IMR-90 (cell line): ENCODE measurements at places on chromosomes 7 and 10. TPM values are rescaled to one million over a fixed set of nuclear protein-coding genes. Genes with fewer than 3 reads are reported as not detected.

GRCh38 chr7:159031750-159032149 lies 112.9 kb downstream of the VIPR2 start:
- no peaks in the 10 kb centered on the region for H3K36me3 ChIP-seq
- DNase-seq, result no peak
- H3K4me1 ChIP-seq, result no peaks in the 10 kb centered on the region; the same call in 1 of the 2 replicates
- H3K4me3 ChIP-seq, result no peak overlapping the region
- no peak overlapping the region for H3K27ac ChIP-seq

The WDFY4 gene
- not detected in 2 replicates for total RNA-seq

GRCh38 chr10:116043304-116043703 lies 229.7 kb downstream of the GFRA1 start:
- H3K4me3 ChIP-seq, result no peak overlapping the region
- H3K36me3 ChIP-seq, result no peaks in the 10 kb centered on the region
- no peak for DNase-seq
- H3K27me3 ChIP-seq, result no peaks in the 10 kb centered on the region

The AKR1C2 gene
- 0.28 and 0.36 TPM in 2 replicates for total RNA-seq

DNA sequence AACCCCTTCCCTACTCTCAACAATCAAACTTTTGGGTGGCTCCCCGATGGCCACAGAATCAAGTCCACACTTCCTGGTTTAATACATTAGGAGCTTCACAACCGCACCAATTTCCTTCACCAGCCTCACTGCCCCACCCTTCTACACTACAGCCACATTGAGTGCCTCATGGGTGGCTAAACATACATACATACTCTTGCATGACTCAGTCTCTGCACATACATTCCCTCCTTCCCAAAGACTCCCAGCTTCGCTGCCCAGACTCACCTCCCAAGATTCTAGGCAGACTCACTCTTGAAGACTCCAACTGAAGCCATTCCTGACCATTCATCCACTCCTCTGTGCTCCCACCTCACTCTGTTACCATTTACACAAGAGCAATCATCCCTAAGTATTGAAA lies 15.9 kb downstream of the VPS41 start:
- peaks cover 2% of the 10 kb centered on the region; the same call in 1 of the 2 replicates for H3K36me3 ChIP-seq
- no peak overlapping the region for H3K27ac ChIP-seq
- peak; percentile 62 for DNase-seq
- H3K4me1 ChIP-seq, result peaks cover 2% of the 10 kb centered on the region
- H3K27me3 ChIP-seq, result no peaks in the 10 kb centered on the region
- no peak overlapping the region for H3K4me3 ChIP-seq

DNA sequence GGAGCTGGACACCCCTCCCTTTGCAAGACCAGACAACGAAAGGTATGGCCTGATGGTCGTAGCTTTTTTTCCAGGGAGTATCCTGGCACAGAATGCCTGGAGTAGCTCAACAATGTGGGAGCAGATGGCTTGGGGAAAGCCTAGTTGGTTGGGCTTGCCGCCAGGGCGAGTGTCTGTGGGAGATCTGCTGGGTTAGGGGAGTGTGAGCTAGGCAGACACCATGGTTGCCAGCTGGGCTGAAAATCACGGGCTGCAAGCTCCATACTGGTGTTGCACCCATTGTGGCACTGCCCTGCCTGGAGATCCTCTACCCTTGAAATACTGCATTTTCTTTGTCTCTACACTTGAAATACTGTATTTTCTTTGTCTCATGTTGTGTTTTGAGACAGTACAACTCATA lies 538.3 kb downstream of the PCDH15 start:
- H3K27me3 ChIP-seq, result no peaks in the 10 kb centered on the region
- no peaks in the 10 kb centered on the region for H3K36me3 ChIP-seq
- no peak for DNase-seq
- no peak overlapping the region for H3K27ac ChIP-seq
- no peak overlapping the region for H3K4me3 ChIP-seq

The CUBN gene
- 0.54 and 0.83 TPM in 2 replicates for total RNA-seq

DNA sequence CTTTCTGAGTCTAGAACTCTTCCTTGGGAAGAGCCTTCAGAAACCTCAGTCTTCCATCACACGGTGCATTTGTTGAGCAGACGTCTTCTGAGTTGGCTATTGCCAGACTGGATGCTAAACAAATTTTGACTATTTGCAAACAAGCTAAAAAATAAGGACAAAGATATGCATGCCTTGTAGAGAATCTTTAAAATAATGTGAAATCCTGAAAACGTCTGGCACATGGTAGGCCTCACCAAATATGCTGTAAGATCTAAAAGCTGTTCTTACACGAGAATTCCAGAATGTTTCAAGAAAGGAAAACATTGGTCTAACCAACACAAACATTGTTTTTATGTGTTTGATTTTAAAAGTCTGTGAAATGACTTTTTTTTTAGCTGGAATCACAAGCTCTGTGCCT lies 11.3 kb downstream of the ZNF467 start:
- H3K27me3 ChIP-seq, result peaks cover 23% of the 10 kb centered on the region
- no peak overlapping the region for H3K27ac ChIP-seq
- no peaks in the 10 kb centered on the region for H3K36me3 ChIP-seq
- no peak overlapping the region for H3K4me3 ChIP-seq

GRCh38 chr7:93018716-93019115 lies 99.1 kb downstream of the SAMD9 start:
- peak overlapping the region; percentile 100 for H3K27ac ChIP-seq
- H3K4me1 ChIP-seq, result peaks cover 35% of the 10 kb centered on the region
- H3K27me3 ChIP-seq, result no peaks in the 10 kb centered on the region
- no peaks in the 10 kb centered on the region for H3K36me3 ChIP-seq
- H3K4me3 ChIP-seq, result no peak overlapping the region
- DNase-seq, result peak; percentile 92

GRCh38 chr7:28114056-28114455 lies 66.5 kb downstream of the JAZF1 start:
- H3K4me3 ChIP-seq, result no peak overlapping the region
- no peaks in the 10 kb centered on the region for H3K27me3 ChIP-seq
- H3K36me3 ChIP-seq, result no peaks in the 10 kb centered on the region
- DNase-seq, result no peak
- H3K27ac ChIP-seq, result no peak overlapping the region

DNA sequence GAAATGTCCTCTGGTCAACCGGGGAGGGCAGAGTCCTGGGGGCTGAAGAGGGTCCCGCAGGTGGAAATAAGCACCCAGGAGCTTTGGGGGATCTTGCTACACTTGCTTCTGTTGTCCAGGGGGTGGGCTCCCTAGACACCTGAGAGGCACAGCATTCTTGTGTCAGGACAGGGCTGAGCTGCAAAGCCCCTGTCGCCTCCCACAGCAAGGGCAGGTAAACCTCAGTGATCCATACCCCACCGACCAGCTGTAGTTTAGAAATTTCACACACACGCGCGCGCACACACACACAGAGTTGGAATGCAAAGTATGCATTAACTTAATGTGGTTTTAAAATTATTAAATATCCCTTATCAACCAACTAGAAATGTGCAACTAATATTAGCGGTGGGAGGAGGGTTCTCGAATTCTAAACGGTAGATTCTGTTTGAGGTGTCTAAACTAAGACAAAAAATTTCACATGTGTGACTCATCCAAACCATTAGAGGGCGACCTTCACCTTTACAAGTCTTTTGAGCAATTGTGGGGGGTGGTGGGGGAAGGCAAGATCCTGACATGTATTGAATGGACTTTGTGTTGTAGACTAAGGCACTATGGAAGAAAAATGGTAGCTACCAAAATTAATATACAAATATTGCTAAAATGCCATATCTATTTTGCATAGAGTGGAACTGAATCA lies 34.3 kb upstream of the PTF1A start:
- peak; percentile 39 for DNase-seq
- H3K36me3 ChIP-seq, result no peaks in the 10 kb centered on the region
- no peak overlapping the region for H3K4me3 ChIP-seq
- H3K27me3 ChIP-seq, result peaks cover 2% of the 10 kb centered on the region; the same call in 1 of the 2 replicates

The INPP5A gene
- total RNA-seq, result 31.7 and 36.7 TPM in 2 replicates

GRCh38 chr7:69318794-69319193 lies 279.5 kb upstream of the AUTS2 start:
- no peak for DNase-seq
- H3K27me3 ChIP-seq, result no peaks in the 10 kb centered on the region
- no peaks in the 10 kb centered on the region for H3K36me3 ChIP-seq
- no peak overlapping the region for H3K27ac ChIP-seq

- H3K4me1 ChIP-seq, result no peaks in the 10 kb centered on the region
- H3K4me3 ChIP-seq, result no peak overlapping the region
- no peak for DNase-seq
- H3K27me3 ChIP-seq, result no peaks in the 10 kb centered on the region
- H3K27ac ChIP-seq, result no peak overlapping the region
Observed at GRCh38 chr10:129568583-129569344, 101.7 kb downstream of the MGMT start.

The SUN3 gene
- not detected in 2 replicates for total RNA-seq

DNA sequence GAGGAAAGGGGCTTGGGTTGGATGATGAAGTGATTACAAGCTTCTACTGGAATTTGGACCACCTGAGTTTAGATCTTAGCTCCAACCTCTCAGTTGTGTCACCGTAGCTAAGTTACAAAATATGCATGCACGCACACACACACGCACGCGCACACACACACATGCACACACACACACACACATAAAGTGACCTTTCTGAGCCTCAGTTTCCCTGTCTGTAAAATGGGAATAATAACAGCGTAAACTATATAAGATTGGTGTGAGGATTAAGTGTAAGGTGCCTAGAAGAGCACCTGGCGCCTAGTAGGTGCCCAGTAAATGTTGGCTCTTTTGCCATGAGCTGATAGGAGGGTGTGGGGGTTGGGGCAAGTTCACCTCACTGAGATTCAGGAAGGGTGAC lies 12.6 kb upstream of the AQP1 start:
- no peak for DNase-seq
- peaks cover 11% of the 10 kb centered on the region; the same call in 1 of the 2 replicates for H3K27me3 ChIP-seq
- no peaks in the 10 kb centered on the region for H3K36me3 ChIP-seq
- H3K4me3 ChIP-seq, result no peak overlapping the region

The ZNF467 gene
- under 0.01 TPM in 1 of 2 replicates, not detected in the other for total RNA-seq
